Natural killer cell treated with Interleukin-12 subunit alpha and Interleukin-12 subunit beta and Interleukin-15 and Interleukin-18, amount 100 ng/mL, for 72 hours (primary cell): ENCODE measurements at places on chromosomes 7 and 10.

DNA sequence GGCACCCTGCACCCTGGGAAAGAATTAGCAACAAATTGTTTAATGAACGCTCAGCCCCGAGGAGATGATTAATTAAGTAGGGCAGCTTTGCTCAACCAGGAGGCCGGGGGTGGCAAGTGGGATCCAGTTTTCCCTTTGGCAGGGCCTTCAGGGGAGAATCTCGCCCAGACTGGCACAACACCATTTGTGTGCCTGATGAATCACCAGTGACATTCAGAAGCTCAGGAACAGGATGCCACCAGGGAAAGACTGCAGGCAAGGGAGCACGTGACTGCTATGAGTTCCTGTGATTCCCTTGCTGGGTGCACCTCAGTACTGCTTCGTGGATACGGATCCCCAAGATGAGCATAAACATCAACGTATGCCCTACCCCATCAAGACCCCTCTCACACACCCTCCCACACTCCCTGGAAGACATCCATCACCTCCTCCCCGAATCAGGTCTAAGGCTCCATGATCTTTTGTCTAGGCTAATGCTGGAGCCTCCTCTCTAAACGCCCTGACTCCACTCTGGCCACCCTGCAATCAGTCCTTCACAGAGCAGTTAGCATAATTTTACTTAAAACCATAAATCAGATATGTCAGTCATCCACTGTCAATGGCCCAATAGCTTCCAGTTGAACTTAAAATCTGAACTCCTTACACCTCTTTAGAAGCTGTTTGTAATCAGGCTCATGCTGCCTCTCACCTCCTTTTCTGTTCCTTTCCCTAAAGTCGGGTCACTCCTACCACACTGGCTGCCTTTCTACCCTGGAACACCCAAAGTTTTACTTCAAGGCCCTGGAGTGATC is 109.2 kb upstream of the AGK start:
- no peak for DNase-seq

- no peak for DNase-seq
These were observed 859.8 kb downstream of the LRMDA start for GRCh38 chr10:76291175-76291574.

GRCh38 chr10:131573707-131574106 is 262.2 kb upstream of the TCERG1L start:
- no peak for DNase-seq

DNA sequence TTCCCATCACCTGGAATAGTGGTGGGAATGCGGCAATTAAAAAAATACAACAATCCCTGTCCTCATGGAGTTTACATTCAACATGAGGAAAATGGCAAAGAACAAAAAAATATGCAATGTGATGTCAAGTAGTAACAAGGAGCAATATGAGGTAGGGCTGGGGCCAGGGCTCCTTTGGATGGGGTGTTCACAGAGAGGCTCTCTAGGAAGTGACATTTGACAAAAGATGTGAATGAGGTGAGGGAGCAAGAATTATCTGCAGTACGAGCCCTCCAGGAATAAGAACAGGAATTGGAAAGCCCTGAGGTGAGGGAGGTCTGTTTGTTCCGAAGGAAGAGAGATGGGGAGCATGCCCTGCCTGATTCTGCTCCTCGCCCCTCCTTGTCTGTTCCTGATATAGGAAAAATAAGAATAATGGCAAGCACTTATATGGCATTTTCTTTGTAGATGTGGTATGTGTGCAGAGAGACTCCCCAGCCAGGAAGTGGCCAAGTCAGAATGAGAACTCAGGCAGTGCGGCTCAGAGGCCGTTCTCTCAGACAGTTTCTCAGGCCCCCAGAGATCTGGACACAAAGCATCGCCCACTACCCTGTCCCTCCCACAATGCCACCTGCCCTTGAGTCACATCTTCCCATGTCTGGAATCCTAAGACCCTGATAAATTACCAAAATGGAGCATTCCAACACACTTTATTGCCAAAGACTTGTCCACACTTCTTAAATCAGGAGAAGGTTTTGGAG is 105.6 kb downstream of the APBB1IP start:
- no peak for DNase-seq

- DNase-seq, result no peak
These were observed 174.8 kb upstream of the ANK3 start for GRCh38 chr10:60564475-60564874.

DNA sequence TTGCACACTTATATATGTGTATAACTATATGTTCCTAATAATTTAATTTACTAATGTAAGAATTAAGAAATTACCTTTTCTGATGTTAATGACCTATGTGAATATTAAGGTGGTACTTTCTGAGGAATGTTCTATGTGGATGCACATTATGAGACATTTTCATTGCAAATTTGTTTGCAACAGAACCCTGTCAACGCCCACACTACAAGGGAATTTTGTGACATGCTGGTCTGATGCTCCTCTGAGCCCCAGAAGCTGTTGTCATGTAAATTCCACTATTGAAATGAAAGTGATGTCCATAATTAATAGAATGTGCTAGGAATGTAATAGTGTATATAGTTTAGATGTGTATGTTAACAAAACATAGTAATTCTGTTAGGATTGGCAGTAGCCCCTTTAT is 4.5 kb downstream of the GRM3 start:
- no peak for DNase-seq

DNA sequence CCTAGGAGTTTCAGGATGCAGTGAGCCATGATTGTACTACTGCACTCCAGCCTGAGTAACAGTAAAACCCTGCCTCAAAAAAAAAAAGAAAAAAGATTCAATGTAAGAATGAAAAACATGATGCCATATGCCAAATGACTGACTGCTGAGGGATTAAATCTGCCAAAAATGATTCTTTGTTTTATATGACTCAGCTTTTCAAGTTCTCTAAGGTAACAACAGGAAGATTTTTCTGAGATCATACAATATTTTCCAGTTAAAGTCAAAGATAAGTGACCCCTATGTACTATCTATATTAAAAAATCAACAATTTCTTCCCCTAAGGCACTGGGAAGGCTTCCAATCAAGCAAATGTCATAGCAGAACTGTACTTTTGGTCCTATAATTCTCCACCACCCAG is 271.2 kb upstream of the IMMP2L start:
- DNase-seq, result no peak

DNA sequence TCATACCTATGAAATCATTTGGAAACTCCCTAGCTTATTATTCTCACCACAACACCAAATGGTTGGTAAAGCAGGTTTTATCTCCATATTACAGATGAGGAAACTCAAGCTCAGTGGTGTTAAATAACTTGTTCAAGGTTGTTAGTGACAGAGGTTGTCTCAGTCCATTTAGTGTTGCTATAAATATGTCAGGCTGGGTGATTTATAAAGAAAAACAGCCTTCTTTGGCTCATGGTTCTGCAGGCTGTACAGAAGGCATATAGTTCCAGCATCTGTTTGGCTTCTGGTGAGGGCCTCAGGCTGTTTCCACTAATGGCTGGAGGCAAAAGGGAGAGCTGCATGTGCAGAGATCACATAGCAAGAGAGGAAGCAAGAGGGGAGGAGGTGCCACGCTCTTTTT is 96.6 kb downstream of the ZNF438 start:
- no peak for DNase-seq

- no peak for DNase-seq
These were observed 494.0 kb downstream of the TNS3 start for GRCh38 chr7:47087866-47088265.

DNA sequence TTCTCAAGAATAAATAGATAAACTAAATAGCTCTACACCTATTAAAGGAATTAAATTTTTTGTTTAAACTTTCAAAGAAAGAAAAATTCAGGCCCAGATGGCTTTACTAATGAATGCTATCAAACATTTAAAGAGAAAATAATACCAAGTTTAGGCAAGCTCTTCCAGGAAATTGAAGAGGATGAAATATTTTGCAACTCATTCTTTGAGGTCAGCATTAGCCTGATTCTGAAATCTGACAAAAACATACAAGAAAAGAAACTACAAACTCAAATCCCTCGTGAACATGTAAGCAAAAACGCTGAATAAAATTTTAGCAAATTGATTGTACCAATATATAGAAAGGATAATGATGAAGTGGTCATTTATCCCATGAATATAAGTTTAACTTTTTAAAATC is 93.4 kb downstream of the RTKN2 start:
- no peak for DNase-seq

GRCh38 chr10:119762805-119763798 is 37.3 kb downstream of the INPP5F start:
- no peak for DNase-seq

DNA sequence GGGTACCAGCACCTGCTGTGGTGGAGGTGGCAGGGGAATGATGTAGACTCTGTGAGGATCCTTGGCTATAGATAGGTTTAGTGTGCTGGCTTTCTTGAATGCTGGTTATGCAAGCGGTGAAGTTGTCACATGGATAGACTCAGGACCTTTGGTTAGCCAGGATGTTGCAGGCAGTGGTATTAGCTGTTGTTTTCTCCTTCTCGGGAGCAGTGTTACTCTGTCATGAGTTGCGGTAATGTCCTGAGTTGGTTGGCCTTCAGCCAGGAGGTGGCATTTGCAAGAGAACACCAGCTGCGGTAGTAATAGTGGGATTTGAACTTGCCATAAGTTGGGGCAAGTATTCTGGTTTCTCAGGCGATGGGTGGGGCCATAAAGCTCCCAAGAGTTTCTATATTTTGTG is 10.8 kb downstream of the AGK start:
- no peak for DNase-seq

DNA sequence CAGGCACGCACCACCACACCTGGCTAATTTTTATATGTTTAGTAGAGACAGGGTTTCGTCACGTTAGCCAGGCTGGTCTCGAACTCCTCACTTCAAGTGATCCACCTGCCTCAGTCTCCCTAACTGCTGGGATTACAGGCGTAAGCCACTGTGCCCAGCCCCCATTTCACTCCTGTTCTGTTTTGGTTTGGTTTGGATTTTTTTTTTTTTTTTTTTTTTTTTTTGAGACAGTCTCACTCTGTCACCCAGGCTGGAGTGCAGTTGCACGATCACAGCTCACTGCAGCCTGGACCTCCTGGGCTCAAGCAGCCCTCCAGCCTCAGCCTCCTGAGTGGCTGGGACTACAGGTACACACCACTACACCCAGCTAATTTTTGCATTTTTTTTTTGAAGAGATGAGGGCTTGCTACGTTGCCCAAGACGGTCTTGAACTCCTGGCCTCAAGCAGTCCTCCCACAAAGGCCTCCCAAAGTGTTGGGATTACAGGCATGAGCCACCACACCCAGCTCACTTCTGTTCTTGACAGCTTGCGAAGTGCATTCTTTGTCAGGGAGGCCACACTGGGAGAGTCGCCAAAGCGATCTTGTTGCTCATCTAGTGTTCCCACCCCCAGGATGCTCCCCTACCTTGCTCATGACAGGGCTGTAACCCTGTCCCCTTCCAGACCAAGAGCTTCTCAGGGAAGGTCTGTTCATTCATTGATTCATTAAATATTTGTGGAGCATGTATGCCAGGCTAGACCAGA is 229.1 kb downstream of the CUX1 start:
- no peak for DNase-seq

DNA sequence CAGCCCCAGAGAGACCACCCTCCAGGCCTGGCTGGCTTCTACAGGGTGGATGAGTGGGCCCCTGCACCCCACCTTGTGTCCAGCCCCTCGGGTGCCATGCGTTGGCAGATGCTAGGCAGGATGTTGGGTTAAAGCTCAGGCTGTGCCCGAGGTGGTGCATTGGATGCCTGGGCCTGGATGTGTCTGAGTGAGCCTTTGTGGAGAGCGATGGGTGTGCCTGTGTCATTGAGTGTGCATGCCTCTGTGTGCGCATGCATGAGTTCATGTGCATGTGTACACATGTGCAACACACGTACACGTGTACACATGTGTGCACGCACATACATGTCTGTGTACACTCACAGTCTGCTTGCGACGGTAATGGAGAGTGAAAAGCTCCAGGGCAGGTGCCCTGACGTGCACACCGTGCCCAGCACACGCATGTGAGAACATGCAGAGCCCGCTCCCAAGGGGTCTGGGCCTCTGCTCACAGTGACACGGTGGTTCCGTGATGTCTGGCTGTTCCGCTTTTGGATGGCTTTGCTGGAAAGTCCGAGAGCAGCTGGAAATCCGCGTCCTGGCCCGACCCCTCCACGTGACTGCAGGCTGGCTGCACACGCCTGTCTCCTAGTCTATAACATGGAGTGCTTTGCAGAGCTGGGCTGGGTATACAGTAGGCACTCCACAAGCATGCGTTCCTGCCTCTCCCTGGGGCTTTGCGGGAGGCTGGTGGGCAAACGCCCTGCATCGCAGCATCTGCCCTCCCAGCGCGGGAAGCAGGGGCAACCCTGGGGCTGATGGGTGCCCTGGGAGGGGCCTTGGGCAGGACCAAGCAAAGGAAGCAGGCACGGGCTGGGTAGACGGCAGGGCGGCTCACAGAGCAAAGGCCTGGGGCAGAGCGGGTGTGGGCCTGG is 36.9 kb downstream of the ELFN1 start:
- peak; percentile 60 for DNase-seq

GRCh38 chr7:41869091-41869490 is 166.2 kb upstream of the INHBA start:
- no peak for DNase-seq

DNA sequence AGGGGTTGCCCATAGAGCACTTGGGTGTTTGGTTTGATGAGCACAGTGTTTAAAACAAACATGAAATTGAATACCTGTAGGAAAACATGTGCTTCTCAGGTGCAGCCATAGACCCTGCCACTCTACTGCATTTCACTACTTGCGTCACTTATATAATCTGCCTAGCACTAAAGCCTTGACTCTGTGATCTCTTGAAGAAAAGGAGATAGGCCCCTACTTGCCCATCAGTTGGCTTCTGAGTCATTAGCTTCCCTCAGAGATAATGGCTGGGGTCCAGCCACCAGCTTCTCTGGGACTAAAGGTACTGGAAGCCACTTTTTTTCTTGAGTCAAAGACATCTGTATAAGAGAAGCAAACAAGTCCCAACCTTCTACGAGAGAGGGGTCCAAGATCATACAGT is 45.9 kb upstream of the BTRC start:
- no peak for DNase-seq

GRCh38 chr10:34985823-34986222 is 104.3 kb downstream of the CUL2 start:
- DNase-seq, result no peak

DNA sequence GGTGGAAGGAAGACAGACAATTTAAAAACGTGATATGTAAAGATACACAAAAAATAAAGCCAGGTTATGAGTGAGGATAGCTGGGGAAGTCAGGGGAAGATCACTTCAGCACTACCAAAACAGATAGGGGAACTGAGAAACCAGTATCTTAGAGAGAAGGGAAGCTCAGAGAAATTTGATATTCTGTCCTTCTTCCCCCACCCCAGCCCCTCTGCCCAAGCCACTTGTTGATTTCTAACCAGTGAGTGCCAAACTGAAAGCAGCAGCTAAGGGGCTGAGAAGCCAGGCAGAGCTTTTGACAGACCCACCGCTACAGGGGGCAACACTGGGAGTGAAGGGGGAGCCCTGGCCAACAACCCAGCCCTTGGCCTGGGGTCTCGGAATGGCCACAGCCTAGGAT is 9.1 kb upstream of the SLC29A3 start:
- no peak for DNase-seq

GRCh38 chr10:126117196-126117595 is 220.8 kb downstream of the FANK1 start:
- DNase-seq, result no peak

DNA sequence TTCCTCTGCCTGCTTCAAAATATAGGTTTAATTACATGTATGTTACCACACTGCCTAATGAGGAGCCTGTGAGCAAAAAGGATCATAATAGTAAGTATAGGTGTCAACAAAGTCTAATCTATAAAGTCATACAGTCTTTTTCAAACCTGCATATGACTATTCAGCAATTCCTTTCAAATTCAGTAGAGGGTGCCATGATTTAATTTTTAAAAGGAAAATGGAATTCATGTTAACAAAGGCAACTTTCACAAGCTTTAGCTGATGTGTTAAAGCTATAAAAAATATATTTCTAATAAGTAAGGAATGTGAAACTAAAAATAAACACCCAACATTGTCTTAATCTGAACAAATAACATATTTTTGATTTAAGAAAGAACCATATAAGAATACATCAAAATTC is 52.1 kb downstream of the MPP7 start:
- no peak for DNase-seq
